ENCODE measurements at places on chromosomes 12 and 14.

GRCh38 chr12:85951823-85952222 is 77.7 kb downstream of the NTS start:
- no peak for DNase-seq

GRCh38 chr14:69314327-69314726 is 54.4 kb downstream of the GALNT16 start:
- no peak for DNase-seq

- no peak for DNase-seq
Observed at GRCh38 chr12:105474672-105475071, 144.2 kb downstream of the C12orf75 start.

- DNase-seq, result peak; percentile 63
Observed at GRCh38 chr14:61644175-61644574, 51.1 kb upstream of the HIF1A start.

GRCh38 chr12:46373301-46374296 is 1.0 kb upstream of the SLC38A2 start:
- DNase-seq, result no peak

GRCh38 chr12:613996-614395 is 49.2 kb downstream of the NINJ2 start:
- DNase-seq, result no peak

DNA sequence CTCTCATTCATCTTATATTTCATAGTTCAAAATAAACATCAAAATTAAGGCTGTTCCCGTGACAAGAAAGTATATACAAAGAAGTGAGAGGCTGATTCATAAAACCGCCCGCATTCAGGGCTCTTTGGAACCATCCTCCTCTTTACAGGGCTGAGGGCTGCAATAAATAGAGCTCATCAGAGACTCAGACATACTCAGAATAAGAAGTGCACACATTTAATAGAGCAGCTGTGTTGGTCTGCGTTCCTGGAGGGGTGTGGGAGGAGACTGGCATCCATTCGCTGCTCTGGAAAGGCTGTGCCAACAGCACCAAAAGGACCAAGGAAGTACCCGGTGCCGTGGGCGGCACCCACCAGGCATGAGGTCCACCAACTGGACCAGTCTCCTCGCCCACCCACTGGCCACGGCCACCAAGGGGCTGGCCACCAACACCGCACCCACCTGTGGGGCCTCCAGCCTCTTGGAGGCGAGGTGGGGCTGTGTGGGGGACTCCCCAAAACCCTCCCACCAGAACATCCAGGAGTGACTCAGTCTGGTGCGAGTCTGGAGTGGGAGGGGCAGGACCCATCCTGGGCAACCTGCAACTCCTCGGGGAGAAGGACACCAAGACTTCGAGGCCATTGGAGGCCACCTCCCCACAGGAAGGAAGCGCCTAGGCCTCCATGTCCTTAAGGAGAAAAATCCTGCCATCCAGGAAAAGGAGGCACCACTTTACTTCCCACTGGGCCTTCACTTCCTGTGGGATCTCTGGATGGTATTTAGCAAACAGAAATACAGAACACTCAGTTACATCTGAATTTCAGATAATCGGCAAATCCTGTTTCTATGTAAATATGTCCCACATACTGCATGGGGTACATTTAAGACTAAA is 32.7 kb downstream of the VCPKMT start:
- peak; percentile 57 for DNase-seq

DNA sequence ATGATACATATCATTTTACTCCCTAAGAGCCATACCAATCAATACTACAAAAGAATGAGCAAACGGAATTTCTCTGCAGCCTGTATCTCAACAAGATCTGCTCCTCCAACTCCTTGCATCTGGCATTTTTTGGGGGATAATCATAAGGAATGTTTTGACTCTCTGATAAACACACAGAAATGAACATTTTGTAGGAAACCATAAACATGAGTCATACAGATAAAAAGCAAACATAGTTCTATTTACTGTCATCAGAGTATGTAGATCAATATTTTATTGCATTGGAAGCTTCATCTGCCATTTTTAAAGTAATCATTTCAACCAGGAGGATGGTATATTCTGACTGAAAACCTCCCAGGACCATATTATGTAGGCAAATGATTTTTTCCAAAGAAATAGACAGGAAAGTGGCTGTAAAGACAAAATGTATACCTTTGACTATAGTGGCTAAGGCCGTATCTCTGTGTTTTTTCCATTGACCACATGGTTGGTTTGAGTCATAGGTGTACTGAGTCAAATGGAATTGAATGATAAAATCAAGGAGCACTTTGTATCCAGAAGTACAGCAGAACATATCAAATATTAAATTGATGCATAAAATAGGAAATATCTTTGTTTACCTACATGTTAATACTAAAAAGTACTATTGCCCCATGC is 32.4 kb upstream of the CD69 start:
- DNase-seq, result no peak

- no peak for DNase-seq
Observed at GRCh38 chr12:98894412-98895085, 249.5 kb downstream of the APAF1 start.

GRCh38 chr12:43151441-43151981 is 400.5 kb downstream of the ADAMTS20 start:
- DNase-seq, result no peak

GRCh38 chr12:93015871-93016751 is 87.0 kb upstream of the EEA1 start:
- no peak for DNase-seq

- DNase-seq, result peak; percentile 95
Observed at GRCh38 chr12:124646385-124647230, 79.2 kb upstream of the NCOR2 start.

DNA sequence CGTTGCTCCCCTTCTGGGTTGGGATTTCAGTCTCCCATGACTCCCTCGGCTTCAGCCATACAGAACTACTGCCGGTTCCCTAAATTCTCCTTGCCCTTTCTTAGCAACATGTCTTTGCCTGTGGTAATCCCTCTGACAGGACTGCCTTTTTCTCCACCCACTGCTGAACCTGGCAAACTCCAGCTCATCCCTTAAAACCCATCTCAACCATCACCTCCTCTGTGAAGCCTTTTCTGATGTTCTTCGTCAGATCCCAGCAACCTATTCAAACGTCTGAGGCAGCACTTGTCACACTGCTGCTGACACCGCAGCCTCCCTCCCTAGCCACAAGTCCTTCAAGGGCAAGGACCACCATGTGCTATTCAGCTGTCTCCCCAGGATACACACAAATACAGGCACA is 10.2 kb upstream of the SMUG1 start:
- DNase-seq, result no peak
